ENCODE measurements at places on chromosomes 4 and X.

DNA sequence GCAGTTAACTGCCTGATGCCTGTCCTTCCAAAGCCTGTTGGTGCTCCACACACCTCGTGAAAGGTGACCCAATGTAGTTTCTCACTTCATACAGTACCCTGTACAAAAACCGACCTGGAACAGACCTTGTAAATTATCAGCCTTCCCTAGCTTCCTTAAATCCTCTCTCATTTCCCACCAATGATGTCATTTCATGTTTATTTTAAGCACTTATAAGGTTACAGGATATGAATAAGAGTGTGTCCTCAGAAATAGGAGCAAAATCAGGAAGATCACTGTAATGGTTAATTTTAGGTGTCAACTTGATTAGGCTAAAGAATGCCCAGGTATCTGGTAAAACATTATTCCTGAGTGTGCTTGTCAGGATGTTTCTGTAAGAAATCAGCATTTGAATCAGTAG is 44.7 kb downstream of the TMEM150C start:
- no peak for DNase-seq

DNA sequence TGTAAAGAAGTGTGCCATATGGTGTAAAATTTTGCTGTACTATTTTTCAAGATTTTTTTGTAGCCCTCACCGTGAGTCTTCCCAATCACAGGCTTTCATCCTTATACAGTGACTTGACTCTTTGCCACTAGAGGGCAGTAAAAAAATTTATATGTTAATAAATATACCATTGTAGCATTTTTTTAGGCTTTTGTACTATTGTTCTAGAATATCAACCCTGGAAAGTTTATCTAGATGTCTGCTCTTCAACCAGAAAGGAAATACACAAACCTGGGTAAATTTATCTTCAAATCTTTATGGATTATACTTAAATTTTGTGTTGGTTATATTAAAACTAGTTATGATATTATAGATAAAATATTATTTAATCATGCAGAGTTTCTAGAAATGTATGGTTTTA is 235.3 kb downstream of the TENM3 start:
- peak; percentile 6 for DNase-seq

- DNase-seq: no peak
Observed at GRCh38 chrX:150972450-150972849, 10.7 kb upstream of the HMGB3 start.

- peak; percentile 24 for DNase-seq
Observed at GRCh38 chr4:169620880-169621248, 486 bp downstream of the CLCN3 start.

GRCh38 chrX:39601231-39602177 is 496.3 kb downstream of the BCOR start:
- DNase-seq: no peak

DNA sequence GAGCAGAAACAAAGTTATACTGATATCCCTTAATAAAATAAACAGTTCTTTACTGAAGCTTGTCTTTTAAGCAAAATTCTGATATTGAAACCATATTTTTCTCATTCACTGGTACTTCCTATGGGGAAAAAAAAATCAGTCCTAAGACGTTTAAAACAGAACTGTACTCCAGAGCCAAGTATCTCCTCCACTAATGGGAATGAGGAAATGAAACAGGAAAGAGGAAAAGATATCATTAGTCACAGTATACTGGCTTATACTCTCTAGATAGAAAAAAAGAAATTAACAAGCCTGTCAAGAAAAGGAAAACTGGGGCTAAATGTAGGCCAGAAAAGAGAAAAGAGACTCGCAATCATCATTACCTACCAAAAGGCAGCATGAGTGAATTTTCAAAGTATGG is 252.7 kb downstream of the CENPC start:
- DNase-seq: no peak

DNA sequence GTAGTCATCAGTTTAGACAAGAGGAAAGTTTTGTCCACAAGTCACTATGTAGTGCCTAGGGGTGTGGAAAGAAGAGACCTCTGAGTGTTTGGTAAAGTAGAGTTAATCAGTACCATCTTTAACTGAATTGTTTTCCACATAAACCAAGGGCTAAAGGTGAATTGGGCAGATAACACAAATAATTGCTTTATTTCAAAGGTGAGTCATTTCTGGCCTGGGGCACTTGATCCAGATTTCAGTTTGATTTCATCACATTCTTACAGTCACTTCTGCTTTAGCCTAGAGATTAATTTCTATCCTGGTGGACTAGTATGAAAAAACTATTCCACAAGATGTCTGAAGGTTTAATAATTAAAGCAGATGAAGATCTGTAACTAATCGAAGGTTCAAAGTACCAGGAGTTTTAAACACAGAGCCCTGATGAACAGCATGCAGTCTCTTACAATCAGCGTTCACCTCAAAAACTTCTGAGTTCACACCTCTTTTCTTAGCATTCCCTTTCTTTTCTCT is 74.5 kb upstream of the BOD1L1 start:
- DNase-seq: peak; percentile 11

GRCh38 chrX:70029863-70030262 is 19.9 kb downstream of the AWAT2 start:
- no peak for DNase-seq

DNA sequence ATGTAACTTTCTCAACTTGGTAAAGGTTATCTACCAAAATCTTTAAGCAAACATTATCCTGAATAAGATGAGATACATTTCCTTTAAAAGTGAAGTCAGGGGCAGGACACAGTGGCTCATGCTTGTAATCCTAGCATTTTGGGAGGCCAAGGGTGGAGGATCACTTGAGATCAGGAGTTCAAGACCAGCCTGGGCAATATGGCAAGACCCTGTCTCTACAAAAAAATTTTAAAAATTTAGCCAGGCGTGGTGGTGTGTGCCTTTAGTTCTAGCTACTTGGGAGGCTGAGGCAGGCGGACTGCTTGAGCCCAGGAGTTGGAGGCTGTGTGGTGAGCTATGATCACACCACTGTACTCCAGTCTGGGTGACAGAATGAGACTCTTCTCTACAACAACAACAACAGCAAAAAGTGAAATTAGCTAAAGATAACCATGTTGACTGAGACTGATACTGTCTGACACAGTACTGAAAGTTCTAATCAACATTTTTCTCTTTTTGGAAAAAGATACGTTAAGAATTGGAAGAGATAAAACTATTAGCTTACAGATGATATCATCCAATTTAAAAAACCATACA is 4.9 kb downstream of the DCAF16 start:
- DNase-seq: no peak

DNA sequence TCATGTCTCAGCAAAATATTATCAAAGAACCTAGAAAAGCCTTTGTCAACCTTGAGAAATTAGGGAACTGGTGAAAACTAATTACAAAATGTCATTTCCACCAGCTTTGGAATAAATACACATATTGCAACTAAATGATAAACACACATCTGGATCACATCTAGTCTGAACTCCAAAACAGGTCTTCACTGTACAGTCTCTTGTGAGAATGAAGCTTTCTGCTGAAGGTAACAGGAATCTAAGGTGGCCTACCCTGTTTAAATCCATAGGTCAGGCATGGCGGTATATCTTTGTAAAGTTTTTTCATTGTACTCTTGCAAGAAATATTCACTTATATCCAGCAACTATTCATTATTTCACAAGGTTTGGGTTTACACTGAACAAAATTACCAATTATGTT is 1.7 kb downstream of the SH3D19 start:
- DNase-seq: no peak

GRCh38 chrX:7109049-7109531 is 38.4 kb upstream of the STS start:
- DNase-seq: no peak

DNA sequence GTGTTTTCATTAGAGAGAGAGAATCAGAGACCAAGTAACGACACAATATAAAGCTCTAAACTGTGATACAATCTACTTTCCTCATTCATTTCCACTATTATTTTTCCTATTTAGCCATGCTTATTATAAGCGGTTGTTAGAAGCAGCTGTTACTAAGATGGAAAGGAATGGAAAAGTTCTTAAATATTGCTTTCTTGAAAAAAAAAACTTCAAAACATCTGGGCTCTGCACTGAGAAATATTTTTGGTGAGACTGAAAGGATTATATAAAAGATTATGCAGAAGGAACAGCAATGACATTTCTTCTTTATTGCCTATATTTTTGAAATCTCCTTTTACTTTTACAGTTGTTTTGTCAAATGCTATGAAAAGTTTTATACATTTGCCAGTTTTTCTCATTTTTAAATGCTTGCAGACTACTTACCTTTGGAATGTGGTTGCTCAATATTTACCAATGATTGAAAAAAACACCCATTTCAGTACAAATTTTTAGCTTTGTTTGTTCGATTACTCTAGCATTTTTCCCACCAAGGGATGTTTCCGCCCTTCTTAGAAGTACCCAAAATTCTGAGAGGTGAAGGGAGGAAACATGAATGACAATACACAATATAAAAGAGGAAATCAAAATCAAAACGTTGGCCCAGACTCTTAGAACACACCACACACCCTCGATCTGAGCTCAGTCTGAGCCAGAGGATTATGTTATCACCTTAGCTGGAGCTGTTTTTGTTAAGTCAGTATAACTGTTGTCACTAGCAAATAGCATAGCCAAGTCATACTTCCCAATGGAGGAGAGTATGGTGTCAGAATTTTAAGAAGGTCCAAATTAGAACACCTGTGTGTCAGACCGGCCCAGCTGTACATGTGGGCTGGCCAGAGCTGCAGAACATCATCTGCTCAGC is 18.4 kb downstream of the DKK2 start:
- no peak for DNase-seq

GRCh38 chr4:14177987-14178386 is 550.5 kb upstream of the BOD1L1 start:
- DNase-seq: no peak

GRCh38 chr4:25839687-25840086 is 23.1 kb downstream of the SEL1L3 start:
- no peak for DNase-seq

- DNase-seq: no peak
Observed at GRCh38 chrX:10158279-10159144, 1.7 kb downstream of the CLCN4 start.

- no peak for DNase-seq
Observed at GRCh38 chr4:85430697-85431096, 44.3 kb upstream of the ARHGAP24 start.

DNA sequence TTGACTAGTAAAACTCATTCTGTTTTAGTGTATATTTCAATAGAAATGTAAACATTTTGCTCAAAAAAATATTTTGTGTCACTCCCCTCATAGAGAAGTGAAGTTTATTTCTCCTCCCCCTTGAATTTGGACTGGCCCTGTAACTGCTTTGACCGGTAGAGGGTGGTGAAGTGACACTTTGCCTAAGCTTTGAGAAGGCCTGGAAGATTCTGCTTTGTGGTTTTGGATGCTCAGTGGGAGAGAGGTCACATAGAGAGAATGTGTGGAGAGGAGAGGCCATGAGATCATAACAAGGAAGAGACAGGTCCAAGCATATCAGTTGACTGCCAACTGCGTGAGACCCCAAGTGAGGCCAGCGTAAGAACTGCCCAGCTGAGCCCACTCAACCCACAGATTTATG is 19.1 kb upstream of the ARX start:
- DNase-seq: peak; percentile 24

All from brain microvascular endothelial cell (primary cell).